Heart right ventricle (tissue), 16 donors: ENCODE measurements at places on chromosomes 7 and 10. TPM values are rescaled to one million over a fixed set of nuclear protein-coding genes. Genes with fewer than 3 reads are reported as not detected.

The CFAP69 gene
- 2.8 TPM for total RNA-seq

The MLXIPL gene
- total RNA-seq: not detected

The CFAP70 gene
- 2.5 TPM for total RNA-seq

The LOXL4 gene
- 2.3 TPM for total RNA-seq

The NEBL gene
- 700 TPM for total RNA-seq

The PRPF18 gene
- total RNA-seq: 16.1 TPM

The TMEM273 gene
- 20.7 TPM for total RNA-seq

The CHRM2 gene
- total RNA-seq: 108 TPM

The SORCS1 gene
- total RNA-seq: 5.5 TPM

The GARIN1A gene
- 1.1 TPM for total RNA-seq

The ADIRF gene
- total RNA-seq: 113 TPM

The PNLIPRP2 gene
- not detected for total RNA-seq

The CACNA2D1 gene
- 102 TPM for total RNA-seq

The GPR26 gene
- total RNA-seq: not detected

The AASS gene
- total RNA-seq: 25.9 TPM

The RBM48 gene
- total RNA-seq: 11.9 TPM

The MYO1G gene
- 0.57 TPM for total RNA-seq

The PIK3AP1 gene
- 2.9 TPM for total RNA-seq

The ACSM6 gene
- not detected for total RNA-seq

The LIPF gene
- total RNA-seq: not detected

The ERVW-1 gene
- total RNA-seq: not detected

The LIPA gene
- total RNA-seq: 14.5 TPM

The PMPCB gene
- 98.4 TPM for total RNA-seq

The SPDYE8 gene
- not detected for total RNA-seq

The SYT15B gene
- total RNA-seq: 0.83 TPM

The ANXA8 gene
- 1.2 TPM for total RNA-seq

The GATAD1 gene
- 16.8 TPM for total RNA-seq

The EFCAB10 gene
- total RNA-seq: not detected

The ADAM12 gene
- 0.38 TPM for total RNA-seq

The IQCE gene
- 10.0 TPM for total RNA-seq

The CTNNA3 gene
- total RNA-seq: 195 TPM

The COL17A1 gene
- not detected for total RNA-seq

The FKBP6 gene
- total RNA-seq: not detected

The MMP21 gene
- not detected for total RNA-seq

The EZH2 gene
- 1.5 TPM for total RNA-seq

The EBF3 gene
- total RNA-seq: 5.7 TPM

The RASA4B gene
- 2.5 TPM for total RNA-seq

The MEST gene
- total RNA-seq: 11.7 TPM

The CXCL12 gene
- total RNA-seq: 221 TPM

The AUTS2 gene
- 9.7 TPM for total RNA-seq

The OLAH gene
- not detected for total RNA-seq

The TUBB8 gene
- total RNA-seq: not detected

The SLC39A12 gene
- not detected for total RNA-seq
